Endodermal cell (in vitro differentiated cells): ENCODE measurements at places on chromosomes 4 and X. TPM values are rescaled to one million over a fixed set of nuclear protein-coding genes. Genes with fewer than 3 reads are reported as not detected.

DNA sequence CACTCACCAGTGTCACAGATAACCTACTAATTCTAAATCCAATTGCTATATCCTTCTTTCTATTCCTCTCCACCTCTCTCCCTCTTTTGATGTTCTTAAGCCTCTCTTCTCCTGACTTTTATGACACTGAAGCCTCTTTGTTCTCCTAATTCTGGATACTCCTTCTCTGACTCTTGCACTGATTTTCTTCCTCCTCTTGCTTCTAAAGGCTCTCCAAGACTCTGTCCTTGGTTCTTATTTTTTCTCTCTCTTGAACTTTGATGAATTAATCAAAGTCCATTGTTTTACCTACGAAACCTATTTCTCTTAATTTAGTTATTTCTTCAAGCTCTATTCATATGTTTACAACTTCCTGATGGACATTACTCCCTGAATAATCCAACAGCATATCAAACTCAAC is 95.7 kb upstream of the TSPAN7 start:
- no peak for DNase-seq

GRCh38 chr4:176320340-176320975 is 692 bp downstream of the SPCS3 start:
- DNase-seq, result peak; percentile 87

ARX gene
- 0.23 TPM in 1 of 3 replicates, not detected in the others for total RNA-seq

DNA sequence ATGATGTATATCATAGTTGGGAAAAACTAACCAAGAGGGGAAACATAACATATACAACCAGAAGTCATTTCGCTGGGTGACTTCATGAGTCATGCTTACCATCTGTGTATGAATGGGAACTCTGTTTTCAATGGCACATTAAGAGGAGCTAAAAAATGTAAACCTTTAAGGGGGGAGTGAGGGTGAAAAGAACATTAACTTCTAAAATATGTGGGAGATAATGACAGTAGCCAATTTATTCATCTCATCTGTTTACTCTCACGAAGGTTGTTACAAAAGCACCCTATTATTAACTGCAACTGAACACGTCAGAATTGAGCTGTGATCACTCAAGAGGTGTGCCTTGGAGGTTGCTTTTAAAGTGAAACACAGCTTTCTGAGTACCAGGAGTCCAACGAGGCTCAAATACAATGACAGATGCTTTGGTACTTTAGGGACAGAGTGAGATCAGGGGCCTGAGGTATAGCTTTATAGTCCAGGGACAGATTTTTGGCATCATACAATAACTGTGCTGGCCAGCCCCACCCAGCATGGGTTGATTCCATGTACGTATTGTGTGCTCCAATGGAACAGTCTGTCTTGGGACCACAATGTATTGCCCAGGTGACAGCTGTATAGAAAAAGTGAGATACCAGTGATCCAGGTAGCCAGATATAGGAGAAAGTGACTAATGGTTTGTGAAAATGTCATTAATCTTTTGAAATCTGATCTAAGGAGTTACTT is 107.3 kb downstream of the AMMECR1 start:
- no peak for DNase-seq

DNA sequence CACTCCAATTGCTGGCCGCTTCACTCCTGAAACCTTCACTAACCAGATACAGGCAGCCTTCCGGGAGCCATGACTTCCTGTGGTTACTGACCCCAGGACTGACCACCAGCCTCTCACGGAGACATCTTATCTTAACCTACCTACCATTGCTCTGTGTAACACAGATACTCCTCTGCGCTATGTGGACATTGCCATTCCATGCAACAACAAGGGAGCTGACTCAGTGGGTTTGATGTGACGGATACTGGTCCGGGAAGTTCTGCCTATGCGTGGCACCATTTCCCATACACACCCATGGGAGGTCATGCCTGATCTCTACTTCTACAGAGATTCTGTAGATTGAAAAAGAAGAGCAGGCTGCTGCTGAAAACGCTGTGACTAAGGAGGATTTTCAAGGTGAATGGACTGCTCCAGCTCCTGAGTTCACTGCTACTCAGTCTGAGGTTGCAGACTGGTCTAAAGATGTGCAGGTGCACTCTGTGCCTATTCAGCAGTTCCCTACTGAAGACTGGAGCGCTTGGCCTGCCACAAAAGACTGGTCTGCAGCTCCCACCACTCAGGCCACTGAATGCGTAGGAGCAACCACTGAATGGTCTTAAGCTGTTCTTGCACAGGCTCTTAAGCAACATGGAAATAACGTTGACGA is 35.8 kb upstream of the PRDM8 start:
- DNase-seq, result no peak

- no peak for DNase-seq
Observed at GRCh38 chrX:39409246-39409917, 608.1 kb downstream of the MID1IP1 start.
